Mesothelial cell of epicardium (in vitro differentiated cells): ENCODE measurements at places on chromosomes 4 and X. TPM values are rescaled to one million over a fixed set of nuclear protein-coding genes. Genes with fewer than 3 reads are reported as not detected.
A peak's percentile ranks its signal among the peaks of the same experiment; 100 is the strongest.

DNA sequence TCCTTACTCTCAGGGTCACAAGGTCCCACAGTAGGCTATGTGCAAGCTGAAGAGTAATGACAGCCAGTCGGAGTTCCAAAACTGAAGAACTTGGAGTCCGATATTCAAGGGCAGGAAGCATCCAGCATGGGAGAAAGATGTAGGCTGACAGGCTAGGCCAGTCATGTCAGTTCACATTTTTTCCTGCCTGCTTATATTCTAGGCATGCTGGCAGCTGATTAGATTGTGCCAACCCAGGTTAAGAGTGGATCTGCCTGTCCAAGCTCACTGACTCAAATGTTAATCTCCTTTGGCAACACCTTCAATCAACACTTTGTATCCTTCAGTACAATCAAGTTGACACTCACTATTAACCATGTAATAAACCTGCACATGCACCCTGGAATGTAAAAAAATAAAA lies 960.9 kb upstream of the HS3ST1 start:
- H3K27ac ChIP-seq = no peak overlapping the region
- no peak overlapping the region for H3K4me3 ChIP-seq
- H3K4me1 ChIP-seq = no peaks in the 10 kb centered on the region
- H3K36me3 ChIP-seq = no peaks in the 10 kb centered on the region
- DNase-seq = no peak
- no peaks in the 10 kb centered on the region for H3K27me3 ChIP-seq

- H3K27me3 ChIP-seq = peaks cover 29% of the 10 kb centered on the region
- H3K36me3 ChIP-seq = no peaks in the 10 kb centered on the region
- H3K4me3 ChIP-seq = no peak overlapping the region
- no peaks in the 10 kb centered on the region for H3K4me1 ChIP-seq
- H3K27ac ChIP-seq = no peak overlapping the region
- DNase-seq = no peak
These were observed 43.6 kb downstream of the DRD5 start for GRCh38 chr4:9825049-9825448.

Gene TXK
- 1.5 to 1.7 TPM (median 1.7 TPM) in 3 replicates for total RNA-seq

DNA sequence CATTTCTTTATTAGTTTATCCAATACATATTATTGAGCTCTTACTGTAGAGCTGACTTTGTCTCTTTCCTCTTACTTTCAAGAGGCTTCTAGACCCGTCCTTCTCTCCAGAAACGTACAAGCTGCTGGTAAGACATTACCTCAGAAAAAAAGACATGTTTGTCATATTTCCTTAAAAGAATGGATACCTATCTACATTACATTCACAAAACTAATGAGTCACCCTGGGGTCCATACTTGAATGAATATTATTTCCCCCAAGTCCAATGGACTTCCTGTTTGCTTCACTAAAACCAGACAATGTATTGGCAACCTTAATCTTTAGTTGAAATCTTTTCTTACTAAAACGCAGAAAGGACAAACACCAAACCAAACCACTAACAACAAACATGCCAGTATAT lies 176.5 kb upstream of the CLNK start:
- peaks cover 3% of the 10 kb centered on the region for H3K36me3 ChIP-seq
- no peak overlapping the region for H3K4me3 ChIP-seq
- no peak overlapping the region for H3K27ac ChIP-seq
- H3K4me1 ChIP-seq = no peaks in the 10 kb centered on the region

Gene GNRHR
- total RNA-seq = not detected in 3 replicates

Gene CPZ
- total RNA-seq = 32.0 to 38.6 TPM (median 32.8 TPM) in 3 replicates

GRCh38 chrX:118839334-118839958 lies 15.8 kb downstream of the ZCCHC12 start:
- H3K4me1 ChIP-seq = no peaks in the 10 kb centered on the region
- peak overlapping the region; percentile 57 for H3K4me3 ChIP-seq
- H3K36me3 ChIP-seq = no peaks in the 10 kb centered on the region
- H3K27me3 ChIP-seq = no peaks in the 10 kb centered on the region
- no peak overlapping the region for H3K27ac ChIP-seq
- DNase-seq = peak; percentile 58

Gene ERVMER34-1
- 3.6 to 3.7 TPM (median 3.6 TPM) in 3 replicates for total RNA-seq

Gene TENM3
- total RNA-seq = 104 to 107 TPM (median 106 TPM) in 3 replicates

Gene REST
- total RNA-seq = 81.9 to 88.3 TPM (median 86.8 TPM) in 3 replicates

Gene CSN1S1
- total RNA-seq = not detected in 3 replicates

Gene CBR4
- 44.9 to 46.3 TPM (median 45.8 TPM) in 3 replicates for total RNA-seq
